ENCODE measurements at places on chromosomes 5 and 9.

DNA sequence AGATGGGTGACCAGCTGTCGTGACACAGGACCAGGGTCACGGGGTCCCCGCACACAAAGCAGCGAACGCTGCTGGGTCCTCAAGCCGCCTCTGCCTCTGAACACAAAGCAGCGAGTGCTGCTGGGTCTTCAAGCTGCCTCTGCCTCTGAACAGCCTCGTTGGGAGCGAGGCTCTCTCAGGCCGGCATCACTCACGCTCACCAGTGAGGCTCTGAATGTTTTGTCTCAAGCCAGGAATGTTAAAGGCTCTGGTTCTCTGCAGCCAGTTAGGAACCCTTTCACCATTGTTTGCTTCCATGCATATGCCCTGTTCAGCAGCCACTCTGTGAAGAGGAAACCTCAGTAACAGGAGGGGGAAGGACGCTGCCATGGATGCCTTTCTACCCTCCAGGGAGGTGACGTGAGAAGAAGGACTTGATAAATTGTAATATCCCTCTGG, 82.7 kb upstream of the TAF11L2 start:
- DNase-seq = no peak

DNA sequence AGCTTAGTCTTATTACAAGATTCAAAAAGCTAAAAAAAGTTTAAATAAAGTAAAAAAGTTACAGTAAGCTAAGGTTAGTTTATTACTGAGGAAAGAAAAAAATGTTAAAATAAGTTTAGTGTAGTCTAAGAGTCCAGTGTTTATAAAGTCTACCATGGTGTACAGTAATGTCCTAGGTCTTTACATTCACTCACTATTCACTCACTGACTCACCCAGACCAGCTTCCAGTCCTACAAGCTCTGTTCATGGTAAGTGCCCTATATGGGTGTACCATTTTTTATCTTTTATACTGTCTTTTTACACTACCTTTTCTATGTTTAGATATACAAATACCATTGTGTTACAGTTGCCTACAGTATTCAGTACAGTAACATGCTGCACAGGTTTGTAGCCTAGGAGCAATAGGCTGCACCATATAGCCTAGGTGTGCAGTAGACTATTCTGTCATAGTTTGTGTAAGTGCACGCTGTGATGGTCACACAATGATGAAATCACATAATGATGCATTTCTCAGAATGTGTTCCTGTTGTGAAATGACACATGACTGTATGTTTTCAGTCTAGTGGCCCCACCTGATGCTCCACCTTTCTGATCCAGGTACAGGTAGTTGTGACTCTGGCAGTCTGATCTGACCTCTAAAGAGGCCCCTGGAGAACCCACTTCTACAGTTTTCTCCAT, 45.7 kb downstream of the SNX18 start:
- DNase-seq = no peak

DNA sequence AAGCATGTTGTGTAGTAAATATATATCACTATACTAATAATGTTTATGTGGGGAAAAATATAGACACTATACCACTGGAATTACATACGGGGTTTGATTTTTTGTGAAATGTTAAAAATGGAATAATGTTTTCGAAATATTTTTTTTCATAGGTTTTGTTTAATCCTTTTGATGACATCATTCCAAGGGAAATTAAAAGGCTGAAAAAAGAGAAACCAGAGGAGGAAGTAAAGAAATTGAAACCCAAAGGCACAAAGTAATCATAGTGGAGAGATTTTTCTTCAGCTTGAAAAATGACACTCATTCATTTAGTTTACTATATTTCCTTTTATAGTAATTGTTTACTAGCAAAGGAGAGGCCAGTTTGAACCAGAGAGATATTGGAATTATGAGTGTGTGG, 17.6 kb downstream of the CWC27 start:
- DNase-seq = no peak

- no peak for DNase-seq
Measured at GRCh38 chr9:94824913-94825610, 98.6 kb downstream of the AOPEP start.

- no peak for DNase-seq
Measured at GRCh38 chr5:27208051-27208450, 169.7 kb upstream of the CDH9 start.

DNA sequence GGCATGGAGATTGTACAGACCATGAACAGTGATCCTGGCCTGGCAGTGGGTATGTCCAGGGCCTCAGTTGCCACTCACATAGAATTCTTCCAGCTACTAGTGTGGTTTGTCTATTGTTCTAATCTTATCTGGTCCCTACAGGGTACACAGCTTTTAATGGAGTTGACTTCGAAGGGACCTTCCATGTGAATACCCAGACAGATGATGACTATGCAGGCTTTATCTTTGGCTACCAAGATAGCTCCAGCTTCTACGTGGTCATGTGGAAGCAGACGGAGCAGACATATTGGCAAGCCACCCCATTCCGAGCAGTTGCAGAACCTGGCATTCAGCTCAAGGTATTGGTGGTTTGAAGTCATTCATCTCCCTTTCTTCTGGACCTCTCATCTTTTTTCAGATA, 43.8 kb downstream of the THBS4 start:
- DNase-seq = no peak

- no peak for DNase-seq
Measured at GRCh38 chr5:134534726-134535110, 9.2 kb downstream of the JADE2 start.

DNA sequence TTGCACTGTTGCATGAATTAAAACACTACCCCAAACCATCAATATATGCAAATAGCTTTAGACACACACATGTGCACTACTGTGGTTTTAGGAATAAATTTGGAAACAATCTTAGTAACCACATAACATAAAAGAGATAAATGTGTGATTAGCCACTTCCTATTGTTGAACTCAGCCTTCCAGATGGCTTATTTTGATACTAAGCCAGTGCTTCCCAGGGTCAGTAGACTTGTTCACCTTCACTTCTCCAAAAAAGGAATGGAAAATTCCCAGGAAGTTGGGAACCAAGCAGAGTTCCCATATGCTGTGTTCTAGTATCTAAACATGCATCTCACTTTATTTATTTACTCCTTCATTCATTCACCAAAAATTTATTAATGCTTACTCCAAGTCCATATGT, 47.8 kb downstream of the SVEP1 start:
- DNase-seq = no peak

- DNase-seq = no peak
Measured at GRCh38 chr5:132480546-132480892, 10.1 kb downstream of the IRF1 start.

- no peak for DNase-seq
Measured at GRCh38 chr9:71769175-71770161, 1.2 kb upstream of the CEMIP2 start.

- DNase-seq = peak; percentile 8
Measured at GRCh38 chr5:21574438-21574837, 1278.7 kb downstream of the CDH12 start.

- no peak for DNase-seq
Measured at GRCh38 chr5:34583167-34583566, 73.0 kb upstream of the RAI14 start.

DNA sequence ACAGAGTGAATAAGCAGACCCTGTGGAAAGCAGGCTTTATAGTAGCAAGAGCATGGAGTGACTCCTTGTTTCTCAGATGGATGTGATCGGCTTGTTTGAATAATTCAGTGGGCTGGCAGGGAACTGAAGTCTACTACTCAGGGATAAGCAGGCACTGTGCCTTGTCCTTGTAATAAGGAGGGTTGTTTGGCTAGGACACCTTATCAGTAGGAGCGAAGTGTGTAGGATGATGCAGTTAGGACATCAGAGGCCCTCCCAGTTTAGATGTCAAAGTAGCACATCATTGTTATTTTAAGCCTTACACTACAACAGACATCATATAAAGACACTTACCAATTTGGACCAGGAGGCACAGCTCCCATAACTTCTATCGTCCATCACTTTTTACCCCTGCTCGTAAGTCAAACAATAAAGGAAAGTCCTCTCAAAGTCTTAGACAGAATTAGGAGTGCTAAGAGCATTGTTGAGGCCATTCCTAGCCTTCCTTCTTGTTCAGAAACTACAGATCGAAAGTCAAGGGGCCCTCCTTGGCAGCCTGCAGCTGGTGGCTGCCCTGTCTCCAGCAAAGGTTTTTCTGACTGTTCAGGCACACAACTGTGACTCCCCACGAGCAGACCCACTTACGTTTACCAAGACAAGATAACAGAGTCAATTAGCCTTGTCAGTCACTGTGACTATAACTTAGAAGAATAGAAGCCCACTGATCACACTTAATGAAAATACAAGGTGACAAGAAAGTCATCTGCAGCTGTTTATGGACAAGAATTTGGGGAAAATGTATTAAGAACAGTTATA, 218.6 kb downstream of the SNX18 start:
- no peak for DNase-seq
